ENCODE measurements at places on chromosomes 2 and 18.

- no peak for DNase-seq
Measured at GRCh38 chr2:165067643-165068486, 112.5 kb upstream of the SLC38A11 start.

- no peak for DNase-seq
Measured at GRCh38 chr2:113981404-113982134, 91.7 kb downstream of the ACTR3 start.

- DNase-seq = no peak
Measured at GRCh38 chr2:173823543-173823939, 141.6 kb downstream of the SP3 start.

DNA sequence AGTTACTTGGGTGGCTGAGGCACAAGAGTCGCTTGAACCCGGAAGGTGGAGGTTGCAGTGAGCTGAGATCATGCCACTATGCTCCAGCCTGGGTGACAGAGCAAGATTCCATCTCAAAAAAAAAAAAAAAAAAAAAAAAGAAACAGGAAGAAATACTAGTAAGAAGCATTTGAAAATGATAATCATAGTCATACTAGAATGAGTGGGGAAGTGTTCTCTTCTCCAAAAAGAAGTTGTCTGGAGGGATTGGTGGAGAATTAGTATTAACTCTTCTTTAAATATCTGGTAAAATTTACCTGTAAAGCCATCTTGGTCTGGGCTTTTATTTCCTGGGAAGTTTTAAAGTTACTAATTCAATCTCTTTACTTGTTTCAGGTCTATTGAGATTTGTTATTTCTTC is 131.8 kb downstream of the FAM210A start:
- DNase-seq = no peak

DNA sequence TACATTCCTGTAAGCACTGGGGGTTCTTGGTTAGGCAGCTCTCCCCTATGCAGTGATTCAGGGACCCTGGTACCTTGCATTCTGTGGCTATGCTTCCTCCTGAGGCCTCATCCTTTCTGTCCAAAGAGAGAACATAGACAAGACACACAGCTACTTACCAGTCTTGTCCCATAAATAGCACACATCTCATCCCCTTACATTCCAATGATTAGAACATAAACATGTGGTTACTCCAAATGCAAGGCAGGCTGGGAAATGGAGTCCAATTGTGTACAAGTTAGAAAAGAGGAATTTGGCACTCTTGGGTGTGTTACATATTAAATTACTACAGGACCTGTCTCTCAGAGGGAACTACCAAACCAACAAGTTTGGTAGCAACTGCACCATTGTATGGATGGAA is 171.3 kb downstream of the ARHGAP15 start:
- DNase-seq = no peak

DNA sequence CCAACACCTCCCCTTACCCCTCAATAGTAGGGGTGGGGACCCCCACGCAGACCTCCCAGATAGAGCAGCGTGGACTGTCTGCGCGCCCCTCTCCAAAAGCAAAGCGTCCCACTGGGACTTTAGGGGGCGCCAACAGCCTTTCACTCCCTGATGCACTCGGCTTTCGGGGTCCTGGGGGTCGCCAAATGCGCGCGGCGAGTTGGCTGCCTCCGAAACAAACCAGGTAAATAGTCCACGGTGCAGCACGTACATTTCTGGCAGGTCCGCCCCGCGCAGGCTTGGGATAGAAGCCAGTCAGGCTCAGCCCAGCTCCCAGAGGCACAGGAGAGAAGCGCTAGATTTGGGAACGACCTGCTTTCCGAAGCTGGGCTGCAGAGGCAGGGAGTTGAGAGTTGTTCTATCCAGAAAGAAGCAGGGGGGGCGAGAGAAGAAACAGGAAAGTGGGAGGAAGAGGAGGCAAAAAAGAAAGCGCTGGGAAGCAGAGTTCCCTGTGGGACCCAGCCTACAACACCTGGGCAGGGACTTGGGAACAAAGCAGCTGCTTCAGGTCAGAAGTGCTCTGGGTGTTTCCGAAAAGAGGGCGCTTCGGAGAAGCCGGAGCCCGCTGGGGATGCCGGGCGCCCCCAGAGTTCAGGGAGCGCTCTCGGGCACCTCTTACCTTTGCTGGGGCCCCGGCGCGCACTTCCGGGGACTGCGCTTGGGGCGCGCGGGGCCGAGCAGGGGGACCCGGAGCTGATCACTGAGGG is 544 bp downstream of the EVA1A start:
- no peak for DNase-seq

- no peak for DNase-seq
Measured at GRCh38 chr2:33337385-33337960, 139.0 kb upstream of the RASGRP3 start.

DNA sequence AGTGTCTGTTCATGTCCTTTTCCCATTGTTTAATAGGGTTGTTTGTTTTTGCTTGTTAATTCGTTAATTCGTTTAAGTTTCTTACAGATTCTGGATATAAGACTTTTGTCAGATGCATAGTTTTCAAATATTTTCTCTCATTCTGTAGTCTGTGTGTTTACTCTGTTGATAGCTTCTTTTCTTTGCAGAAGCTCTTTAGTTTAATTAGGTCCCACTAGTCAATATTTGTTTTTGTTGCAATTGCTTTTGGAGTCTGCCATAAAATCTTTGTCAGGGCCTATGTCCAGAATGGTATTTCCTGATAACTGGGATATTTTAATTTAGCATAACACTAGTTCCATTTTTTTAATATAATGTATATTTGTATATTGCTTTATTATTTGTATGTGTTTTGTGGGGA is 1380.1 kb downstream of the SUCLG1 start:
- no peak for DNase-seq
